ENCODE measurements at places on chromosomes 4 and X. TPM values are rescaled to one million over a fixed set of nuclear protein-coding genes. Genes with fewer than 3 reads are reported as not detected.

GRCh38 chrX:38561951-38562719, 793 bp downstream of the TSPAN7 start:
- no peak for DNase-seq

DNA sequence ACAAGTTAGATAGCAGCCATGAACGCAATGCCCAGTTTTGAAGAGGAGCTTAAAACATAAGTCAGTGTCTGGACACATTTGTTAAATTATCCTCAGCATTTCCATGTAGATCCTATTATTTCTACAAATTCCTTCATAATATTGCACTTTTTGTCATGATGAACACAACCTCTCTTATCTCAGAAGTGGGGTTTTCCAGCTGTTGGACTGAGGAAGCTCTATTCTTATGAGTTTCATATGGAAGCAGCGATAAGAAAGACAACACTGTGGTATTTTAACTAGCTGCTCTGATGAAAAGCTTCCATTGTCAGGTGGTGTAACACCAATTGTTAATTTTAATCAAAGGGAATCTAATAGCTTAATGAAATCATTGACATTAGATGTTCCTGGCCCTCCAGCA, 308.7 kb downstream of the GBA3 start:
- DNase-seq = no peak

DNA sequence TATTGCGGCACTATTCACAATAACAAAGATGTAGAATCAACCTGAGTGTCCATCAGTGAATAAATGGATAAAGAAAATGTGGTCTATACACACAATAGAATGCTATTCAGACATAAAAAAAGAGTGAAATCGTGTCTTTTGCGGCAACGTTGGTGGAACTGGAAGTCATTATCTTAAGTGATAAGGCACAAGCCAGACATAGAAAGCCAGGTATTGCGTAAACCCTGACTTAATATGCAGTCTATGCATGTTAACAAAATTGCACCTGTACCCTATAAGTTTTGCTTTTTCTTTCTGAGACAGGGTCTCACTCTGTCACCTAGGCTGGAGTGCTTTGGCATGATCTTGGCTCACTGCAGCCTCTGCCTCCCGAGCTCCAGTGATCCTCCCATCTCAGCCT, 28.6 kb downstream of the KIAA0232 start:
- DNase-seq = no peak

CSAG3 gene
- polyA plus RNA-seq = not detected

COL25A1 gene
- 5.2 TPM for polyA plus RNA-seq

DNA sequence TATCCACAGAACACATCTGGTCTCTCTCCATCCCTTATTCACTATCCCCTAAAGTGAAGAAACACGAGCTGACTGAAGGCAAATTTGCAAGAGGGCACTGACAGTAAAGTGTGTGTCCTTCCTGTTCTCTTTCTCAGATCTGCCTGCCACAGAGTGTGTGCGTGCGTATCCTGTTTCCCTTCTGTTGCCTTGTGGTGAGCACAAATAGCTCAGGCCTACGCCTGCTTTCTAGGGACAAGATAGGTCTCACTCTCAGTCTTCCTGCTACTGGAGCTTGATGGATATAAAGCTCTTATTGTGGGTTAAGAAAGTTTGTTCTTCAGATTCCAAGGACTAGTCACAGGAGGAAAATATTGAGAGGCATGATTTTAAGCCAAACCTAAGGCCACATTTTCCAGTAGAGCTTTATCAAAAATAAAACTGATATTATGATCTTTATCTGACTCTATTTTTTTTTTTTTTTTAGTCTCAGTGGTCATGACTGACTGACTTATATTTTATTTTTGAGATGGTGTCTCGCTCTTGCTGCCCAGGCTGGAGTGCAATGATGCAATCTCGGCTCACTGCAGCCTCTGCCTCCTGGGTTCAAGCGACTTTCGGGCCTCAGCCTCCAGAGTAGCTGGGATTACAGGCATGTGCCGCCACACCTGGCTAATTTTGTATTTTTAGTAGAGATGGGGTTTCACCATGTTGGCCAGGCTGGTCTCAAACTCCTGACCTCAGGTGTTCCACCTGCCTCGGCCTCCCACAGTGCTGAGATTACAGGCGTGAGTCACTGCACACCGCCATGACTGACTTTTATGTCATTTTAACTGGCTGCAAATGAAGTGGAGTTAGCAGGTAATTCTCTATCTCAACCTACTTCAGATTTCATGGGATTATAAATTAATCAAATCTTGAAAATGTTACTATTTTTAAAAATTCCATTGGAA, 140.3 kb upstream of the SH3RF1 start:
- peak; percentile 73 for DNase-seq

DNA sequence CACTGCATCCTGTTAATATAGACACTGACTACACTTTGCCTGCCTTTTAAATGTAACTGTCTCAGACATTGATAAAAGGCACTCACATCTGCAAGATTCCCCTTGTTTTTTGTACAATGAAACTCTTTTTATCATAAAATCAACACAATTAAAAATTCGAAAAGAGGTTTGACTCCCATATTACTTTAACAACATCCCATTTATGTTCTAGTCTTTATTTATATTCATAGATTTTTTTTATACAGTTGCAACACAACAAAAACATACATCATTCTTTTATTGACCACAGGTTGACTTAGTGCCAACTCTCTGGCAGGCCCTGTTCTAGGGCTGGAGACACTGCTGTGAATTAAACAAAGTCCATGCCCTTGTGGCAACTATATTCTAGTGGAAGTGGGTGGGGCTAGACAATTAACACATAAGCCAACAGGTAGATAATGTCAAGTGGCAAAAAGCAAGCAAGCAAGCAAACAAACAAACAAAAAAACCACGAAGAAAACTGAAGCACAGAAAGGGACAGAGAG, 36.8 kb downstream of the ANK2 start:
- DNase-seq = no peak
